ENCODE measurements at places on chromosomes 7 and 10. TPM values are rescaled to one million over a fixed set of nuclear protein-coding genes. Genes with fewer than 3 reads are reported as not detected.

PLEKHS1 gene
- total RNA-seq: 0.21 TPM

GALNT17 gene
- 5.8 TPM for total RNA-seq

METTL2B gene
- 22.7 TPM for total RNA-seq

DNA sequence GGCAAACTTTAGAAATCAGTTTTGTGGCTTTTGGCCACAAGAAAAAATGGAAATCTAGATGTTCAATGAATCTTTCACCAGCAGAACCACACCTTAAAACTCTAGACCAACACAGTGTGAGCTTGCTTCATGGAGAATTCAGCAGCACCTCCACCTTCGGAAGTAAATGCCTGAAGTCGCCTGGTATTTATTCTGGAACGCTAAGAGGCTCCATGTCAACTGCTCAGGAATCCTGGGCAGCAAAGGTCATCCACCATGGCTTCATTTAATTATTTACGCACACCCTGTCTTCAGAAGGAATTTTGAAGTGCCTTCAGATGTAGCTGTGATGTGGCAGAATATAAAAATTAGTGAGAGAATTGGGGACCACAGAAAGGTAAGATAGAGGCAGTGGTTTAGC is 167.7 kb downstream of the GFRA1 start:
- DNase-seq: no peak

GRCh38 chr7:16669581-16669980 is 23.6 kb downstream of the BZW2 start:
- no peak for DNase-seq

GRCh38 chr7:121211253-121211652 is 117.5 kb upstream of the WNT16 start:
- DNase-seq: no peak

DNA sequence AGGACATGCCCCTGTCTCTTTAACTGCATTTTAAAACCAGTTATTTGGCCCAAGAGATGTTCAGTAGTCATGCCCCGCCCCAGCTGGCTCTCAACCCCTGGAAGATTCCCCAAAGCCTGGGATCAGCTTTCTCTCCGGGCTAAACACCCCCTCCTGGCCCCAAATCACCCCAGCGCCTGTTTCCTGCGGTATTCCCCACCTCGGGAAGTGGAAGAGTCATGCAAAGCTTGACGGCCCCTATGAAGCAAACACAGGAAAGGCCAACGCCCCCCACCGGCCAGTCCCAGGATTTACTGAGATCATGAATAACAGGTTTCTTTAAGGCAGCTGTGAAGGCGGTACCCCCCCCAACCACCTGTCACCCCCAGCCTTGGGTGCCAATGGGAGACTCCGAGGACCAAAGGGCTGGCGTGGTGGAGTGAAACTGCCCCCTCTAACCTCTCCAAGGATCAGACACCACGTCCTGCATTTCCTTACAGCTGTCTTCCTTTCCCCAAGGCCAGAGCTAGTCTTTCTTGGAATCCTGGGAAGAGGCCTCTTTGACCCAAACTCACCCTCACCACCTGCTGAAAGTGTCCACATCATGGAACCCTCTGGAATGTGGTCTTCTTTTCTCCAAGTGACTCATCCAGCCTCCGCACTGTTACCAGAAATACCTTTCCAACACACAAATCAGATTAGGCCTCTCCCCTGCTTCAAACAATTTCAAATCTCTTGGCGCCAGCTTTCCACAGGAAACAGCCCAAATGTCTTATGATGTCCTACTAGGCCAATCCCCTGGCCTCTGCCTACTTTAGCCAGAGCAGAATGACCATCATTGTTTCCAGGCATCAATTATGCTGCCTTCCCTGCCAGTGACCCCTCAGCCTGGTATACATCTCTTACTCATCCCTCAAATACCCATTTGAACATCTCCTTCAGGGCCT is 301.5 kb downstream of the ZEB1 start:
- DNase-seq: peak; percentile 75

DNA sequence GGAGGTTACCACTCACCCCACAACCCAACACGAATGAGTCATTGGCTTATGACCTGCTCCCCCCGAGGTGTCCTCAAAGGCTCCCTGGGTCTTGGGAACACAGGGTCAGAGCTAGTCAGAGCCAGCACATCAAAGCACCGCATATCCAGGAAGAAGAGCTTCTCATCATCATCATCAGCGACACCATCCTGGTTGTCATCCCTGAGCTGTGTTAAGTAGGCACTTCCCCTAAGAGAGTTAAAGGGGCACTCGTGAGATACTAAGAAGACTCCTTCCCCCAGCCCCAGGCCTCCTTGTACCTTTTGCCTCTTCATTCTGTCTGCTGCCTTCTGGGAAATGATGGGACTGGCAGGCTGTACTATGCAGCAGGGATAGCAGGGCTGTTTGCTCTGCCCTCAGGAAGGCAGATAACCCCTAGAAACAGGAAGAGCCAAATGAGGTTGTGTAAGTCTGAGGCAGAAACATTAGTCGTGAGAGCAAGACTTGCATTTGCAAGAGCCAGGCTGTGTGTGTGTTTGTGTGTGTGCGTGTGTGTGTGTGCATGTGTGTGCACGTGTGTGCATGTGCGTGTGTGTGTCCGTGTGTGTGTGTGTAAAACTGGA is 11.1 kb upstream of the CPA1 start:
- peak; percentile 71 for DNase-seq

- DNase-seq: no peak
Measured at GRCh38 chr10:103510046-103510685, 16.7 kb downstream of the NEURL1 start.

GRCh38 chr7:132708470-132708869 is 132.2 kb upstream of the PLXNA4 start:
- DNase-seq: no peak

DNA sequence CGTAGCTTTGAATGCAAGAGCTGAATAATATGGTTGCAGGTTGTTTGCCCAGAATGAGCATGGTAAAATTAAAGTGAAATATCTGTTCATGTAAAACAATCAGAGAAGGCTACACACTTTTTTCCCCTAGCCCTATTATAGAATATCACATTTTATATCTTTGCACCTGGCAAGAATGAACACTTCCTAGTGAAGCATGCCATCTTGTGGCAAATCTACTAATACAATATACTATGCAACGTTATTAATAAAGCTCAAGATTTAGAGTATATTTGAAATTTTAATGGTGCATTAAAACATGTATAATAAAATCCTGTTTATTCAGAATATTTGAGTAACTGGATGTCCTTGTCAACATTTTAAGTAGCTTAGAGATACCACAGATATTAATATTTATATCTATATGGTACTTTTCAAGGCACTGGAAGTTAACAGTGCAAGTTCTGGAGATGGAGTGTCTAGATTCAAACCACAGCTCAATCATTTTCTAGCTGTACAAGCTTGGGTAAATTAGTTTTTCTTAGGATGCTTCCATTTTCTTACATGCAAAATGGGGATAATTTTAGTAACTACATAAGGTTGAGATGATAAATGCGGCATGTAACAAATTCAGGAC is 643.1 kb upstream of the SEMA3D start:
- no peak for DNase-seq

DNA sequence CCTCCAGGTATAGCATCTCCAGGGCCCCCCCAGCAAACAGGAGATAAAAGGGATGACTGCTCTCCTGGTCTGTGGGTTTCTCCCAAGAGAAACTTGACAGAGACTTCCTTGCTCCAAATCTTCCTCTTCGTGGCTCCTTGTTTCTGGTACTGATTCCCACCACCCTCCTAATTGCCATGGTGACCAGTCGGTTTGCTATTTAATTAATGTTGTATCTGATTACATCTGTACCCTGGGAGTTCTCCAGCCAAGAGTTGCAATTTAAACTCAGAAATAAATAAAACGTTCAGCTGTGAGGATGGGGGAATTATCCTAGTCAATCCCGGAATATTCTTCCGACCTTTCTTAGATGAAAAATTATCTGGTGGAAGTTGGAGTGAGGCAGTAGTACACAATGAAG is 264.7 kb downstream of the PAXIP1 start:
- DNase-seq: no peak

DNA sequence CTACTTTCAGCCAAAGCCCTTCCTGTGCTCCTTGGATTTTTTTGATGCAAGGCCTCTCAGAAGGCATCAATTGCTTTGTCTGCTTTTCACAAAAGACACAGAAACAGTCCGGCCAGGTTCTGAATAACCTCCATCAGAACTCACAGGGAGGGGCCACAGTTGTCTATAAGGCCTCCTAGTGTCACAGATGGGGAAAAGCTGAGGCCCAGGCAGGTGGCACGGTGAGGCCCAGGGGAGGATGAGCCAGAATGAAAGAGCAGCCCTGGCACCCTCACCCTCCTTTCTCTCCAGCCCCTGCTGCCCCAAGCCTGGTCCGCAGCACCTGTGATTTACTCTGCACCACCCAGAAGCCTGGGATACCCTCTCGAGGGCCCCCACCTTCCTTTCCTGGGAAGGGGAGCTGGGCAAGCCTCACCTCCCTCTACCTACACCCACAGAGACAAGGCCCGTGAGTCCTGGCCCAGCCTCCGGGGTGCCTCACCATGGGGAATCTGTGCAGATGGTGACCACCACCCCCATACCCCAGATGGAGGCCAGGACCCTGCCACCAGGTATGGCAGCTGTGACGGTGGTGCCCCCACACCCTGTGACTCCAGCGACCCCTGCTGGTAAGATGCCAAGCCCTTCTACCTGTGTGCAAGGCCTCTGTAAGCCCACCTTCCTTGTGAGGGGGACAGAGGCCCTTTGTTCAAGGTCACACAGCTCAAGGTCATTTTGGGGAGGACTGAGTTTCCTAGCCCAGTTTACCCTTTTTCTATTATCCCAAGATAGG is 26.2 kb upstream of the ZNF467 start:
- no peak for DNase-seq

DNA sequence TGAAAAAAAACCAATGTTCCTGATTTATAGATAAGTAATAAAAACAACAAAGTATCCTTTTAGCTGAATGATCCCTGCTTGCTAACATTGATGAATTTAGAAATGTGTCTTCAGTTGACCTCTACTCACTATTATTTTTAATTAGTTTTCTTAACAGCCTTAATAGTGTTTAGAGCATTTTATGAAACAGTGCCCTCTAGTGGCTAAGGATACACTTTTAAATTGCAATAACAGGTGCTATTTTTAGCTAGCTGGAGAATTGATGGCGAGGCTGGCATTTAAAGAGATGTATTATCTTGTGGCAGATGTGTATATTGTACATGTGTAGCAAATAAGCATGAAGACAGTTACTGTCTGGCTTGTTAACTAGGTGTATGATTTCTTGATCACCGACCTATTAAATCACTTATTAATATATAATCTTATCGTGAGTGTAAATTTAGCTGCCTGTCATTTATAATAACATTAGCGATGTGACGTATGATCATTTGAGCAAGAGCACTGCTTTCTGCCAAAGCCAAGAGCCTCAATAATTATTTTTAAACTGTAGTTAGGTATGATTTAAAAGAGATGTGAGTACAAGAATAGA is 451.9 kb downstream of the DPP6 start:
- DNase-seq: no peak

GRCh38 chr10:26380815-26381214 is 57.3 kb upstream of the APBB1IP start:
- no peak for DNase-seq

GRCh38 chr7:44232396-44232795 is 31.6 kb downstream of the YKT6 start:
- DNase-seq: no peak

DNA sequence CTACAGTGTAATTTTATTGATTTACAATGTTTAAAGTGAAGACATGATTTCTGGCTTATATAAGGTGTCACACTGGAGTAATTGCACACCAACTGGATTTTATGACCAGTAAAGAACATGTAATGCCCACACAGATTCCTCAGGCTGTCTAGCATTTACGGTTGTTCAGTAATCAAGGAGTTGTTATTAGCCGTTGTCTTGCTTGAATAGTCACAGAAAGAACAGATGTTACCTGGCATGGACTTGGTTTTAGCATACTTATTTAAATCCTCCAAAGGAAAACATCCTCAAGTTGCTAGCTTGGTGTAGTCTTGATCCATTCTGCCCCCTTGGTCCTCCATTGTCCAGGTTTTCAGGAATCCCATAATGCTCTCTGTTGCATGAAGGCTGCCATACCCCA is 65.8 kb downstream of the POU6F2 start:
- no peak for DNase-seq

DNA sequence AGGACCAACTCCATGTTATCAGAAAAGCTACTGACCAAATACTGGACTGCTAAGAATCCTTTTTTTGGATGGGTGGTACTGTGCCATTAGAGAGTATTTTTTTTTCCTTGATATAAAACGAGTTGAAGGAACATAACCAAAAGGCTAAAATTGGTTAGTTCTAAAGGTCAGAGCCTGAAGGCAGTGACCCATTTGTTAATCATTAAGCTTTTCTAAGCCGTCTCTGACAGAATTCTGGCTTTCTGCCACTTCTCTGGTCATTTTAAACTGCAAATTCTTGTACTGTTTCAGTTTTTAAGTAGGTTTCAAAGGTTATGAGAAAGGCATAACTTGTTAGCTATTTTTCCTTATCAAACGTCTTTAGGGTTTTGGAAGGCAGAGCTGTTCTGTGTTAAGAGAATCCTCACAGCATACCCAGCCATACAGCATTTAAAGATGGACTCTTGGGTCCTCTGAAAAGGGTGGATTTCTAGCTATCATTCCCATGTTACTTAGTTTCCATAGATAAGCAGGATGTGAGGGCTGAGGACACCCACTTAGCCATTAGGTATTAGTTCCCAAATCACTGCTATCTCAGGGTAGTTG is 196.8 kb downstream of the RNLS start:
- DNase-seq: no peak

DNA sequence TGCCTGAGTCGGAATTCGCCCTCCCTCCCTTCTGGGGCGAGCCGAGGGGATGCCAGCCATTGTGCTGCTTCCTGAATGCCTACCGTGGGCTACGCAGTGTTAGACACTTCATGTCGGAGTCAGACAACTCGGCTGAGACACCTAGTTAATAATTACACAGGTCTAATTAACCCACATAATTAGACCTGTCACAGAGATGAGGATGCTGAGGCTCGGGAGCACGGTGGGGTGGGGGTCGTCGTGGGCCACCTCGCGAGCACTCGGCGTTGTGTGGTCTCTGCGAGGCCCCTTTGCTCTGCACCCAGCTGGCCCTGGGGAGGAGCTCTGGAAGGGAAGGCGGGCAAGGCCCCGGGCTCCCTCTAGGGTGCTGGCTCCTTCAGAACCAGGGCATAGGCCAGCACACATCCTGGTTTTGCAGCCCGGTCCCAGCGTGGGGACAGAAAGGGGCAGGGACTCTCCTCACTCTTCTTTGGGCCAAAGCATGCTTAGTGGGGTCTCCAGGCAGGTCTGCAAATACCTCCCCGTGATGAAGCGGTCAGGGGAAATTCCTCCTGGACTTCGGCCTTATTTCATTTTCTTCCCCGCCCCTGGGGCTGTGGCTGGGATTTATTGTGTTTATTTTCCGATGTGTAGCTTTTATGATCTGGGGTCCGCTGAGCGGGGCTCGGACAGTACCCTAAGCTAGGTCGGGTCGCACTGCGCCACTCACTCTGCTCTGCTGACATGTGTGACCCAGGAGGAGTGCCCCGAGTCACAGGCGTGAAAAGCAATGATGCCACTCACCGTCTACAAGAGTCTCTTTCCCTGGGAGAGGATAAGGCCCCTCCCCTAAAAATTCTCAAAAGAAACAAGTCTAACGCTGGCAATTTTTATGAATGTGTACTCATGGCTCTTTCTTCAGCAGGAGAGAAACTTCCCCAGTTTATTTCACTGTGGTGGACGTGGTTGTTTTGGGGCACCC is 4.9 kb upstream of the FOXL3 start:
- peak; percentile 59 for DNase-seq

All from aorta (tissue), 5 donors.